Posterior cingulate gyrus (tissue), 11 donors: ENCODE measurements at places on chromosomes 1 and 21.
A peak's percentile ranks its signal among the peaks of the same experiment; 100 is the strongest.

GRCh38 chr21:35743571-35743970, 316.8 kb downstream of the SETD4 start:
- DNase-seq = no peak

DNA sequence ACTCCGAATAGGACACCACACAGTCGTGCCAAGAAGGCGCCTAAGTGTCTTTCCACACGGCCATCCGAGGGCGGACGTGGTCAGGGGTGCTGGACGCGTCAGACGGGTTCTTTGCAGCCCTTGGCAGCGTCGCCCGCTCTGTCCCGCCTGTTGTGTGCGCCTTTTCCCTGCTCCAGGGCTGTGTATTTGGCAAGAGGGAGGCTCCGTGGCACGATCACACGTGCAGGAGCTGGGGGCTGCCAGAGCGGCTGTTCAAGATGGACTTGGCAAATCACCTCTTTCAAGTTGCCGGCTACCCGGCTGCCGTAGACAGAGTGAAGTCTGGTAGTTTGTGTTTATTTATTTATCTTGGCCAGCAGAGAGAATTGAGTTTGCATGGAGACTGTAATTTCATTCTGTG, 31.9 kb downstream of the PRKCZ start:
- DNase-seq = no peak

GRCh38 chr1:200115532-200115931, 88.0 kb downstream of the NR5A2 start:
- DNase-seq = no peak

- no peak for DNase-seq
Observed at GRCh38 chr1:28058971-28059878, 29.2 kb downstream of the EYA3 start.

DNA sequence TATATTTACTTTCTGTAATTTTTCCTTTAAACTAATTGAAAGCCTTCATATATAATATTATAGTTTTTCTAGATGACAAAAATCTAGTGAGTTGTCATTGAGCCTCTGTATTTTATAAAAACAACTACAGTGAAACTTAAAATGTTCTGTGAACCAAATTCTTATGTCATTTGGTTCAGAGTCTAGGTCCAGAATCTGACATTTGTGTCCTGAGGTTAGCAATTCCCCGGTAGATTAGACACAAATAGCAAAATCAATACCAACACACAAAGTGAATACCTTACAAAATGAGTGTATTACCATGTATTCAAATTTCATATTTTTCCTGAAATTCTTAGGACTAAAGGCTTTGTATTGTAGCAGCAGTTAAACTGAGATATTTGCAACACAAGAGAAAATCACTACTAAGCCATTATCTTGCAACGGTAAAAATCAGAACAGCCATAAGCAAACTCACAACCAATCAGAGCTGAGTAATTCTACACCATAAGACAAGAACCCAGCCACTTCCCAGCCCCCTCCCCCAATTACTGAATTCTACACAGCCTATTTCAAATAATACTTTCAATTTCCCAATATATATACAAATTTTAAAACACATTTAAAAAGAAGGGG, 573.5 kb downstream of the SMYD3 start:
- no peak for DNase-seq

- DNase-seq = no peak
Observed at GRCh38 chr1:118988186-118989005, at the start of gene TBX15. Gene TBX15 (minus strand): TSS chr1:118988343. CDS start chr1:118987795, 548 bp downstream.

DNA sequence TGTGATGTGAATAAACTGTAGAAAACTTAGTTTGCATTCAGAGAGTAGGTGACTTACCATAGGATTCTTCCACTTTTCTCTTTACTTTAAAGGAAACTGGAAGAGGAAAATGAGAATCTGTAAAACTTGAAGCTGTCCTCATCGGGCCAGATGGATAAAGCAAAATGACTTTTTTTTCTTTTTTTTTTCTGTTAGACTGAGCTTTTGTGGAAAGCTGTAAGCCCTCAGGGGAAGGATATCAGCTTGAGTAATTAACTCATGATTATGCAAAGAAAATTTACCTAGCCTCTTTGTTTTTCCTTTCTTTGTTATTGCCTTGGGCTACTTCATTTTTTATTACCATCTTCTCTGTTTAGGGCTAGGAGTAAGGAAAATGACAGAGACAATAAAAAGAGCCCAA, 53.4 kb downstream of the DPH5 start:
- no peak for DNase-seq

- peak; percentile 76 for DNase-seq
Observed at GRCh38 chr1:30083800-30084464, 639.5 kb downstream of the MATN1 start.

- no peak for DNase-seq
Observed at GRCh38 chr1:7171168-7171567, 385.9 kb downstream of the CAMTA1 start.
